CD4-positive, CD25-positive, alpha-beta regulatory T cell (primary cell): ENCODE measurements at places on chromosomes 2 and 18. TPM values are rescaled to one million over a fixed set of nuclear protein-coding genes. Genes with fewer than 3 reads are reported as not detected.
A peak's percentile ranks its signal among the peaks of the same experiment; 100 is the strongest.

GCG gene
- total RNA-seq: not detected

L3MBTL4 gene
- total RNA-seq: 2.1 TPM

VIL1 gene
- 2.1 TPM for total RNA-seq

TBR1 gene
- total RNA-seq: 0.32 TPM

- H3K27ac ChIP-seq: no peak overlapping the region
- no peak overlapping the region for H3K4me3 ChIP-seq
- H3K27me3 ChIP-seq: no peaks in the 10 kb centered on the region
- DNase-seq: peak; percentile 80
- peaks cover 2% of the 10 kb centered on the region for H3K36me3 ChIP-seq
- H3K4me1 ChIP-seq: no peaks in the 10 kb centered on the region
Measured at GRCh38 chr2:148989882-148990493, 48.5 kb upstream of the LYPD6B start.

GRCh38 chr18:5534845-5535244 lies 9.0 kb downstream of the EPB41L3 start:
- no peak for DNase-seq
- no peak overlapping the region for H3K27ac ChIP-seq
- H3K36me3 ChIP-seq: no peaks in the 10 kb centered on the region
- no peak overlapping the region for H3K4me3 ChIP-seq
- H3K4me1 ChIP-seq: no peaks in the 10 kb centered on the region

DNA sequence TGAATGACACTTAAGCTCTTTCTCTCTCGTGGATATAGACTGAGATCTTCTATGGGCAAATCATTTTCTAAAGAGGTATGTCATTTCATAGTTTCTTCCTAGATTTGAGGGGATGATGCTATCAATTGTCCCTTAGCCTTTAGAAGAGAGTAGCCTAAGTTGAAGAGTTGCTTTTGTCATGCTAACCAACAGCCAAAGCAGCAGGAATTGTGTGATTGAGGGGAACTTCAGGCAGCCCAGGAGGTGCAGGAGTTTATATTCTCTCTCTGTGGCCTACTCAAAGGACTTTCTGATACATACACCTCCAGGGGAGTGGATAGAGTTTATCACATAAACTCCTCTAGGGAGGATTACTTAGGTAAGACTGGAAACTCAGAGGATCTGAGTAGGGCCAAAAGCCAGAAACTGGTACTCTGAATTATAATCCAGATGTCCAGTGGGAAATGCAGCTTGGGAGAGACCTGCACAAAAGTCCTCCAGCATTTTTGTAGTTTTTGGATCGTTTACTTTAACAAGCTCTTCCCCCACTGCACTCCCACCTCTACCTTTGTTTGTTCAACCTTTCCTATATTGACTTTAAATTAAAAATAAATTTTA lies 150.7 kb upstream of the CCDC68 start:
- no peaks in the 10 kb centered on the region for H3K36me3 ChIP-seq
- no peaks in the 10 kb centered on the region for H3K4me1 ChIP-seq
- no peak overlapping the region for H3K27ac ChIP-seq
- no peak for DNase-seq

DNA sequence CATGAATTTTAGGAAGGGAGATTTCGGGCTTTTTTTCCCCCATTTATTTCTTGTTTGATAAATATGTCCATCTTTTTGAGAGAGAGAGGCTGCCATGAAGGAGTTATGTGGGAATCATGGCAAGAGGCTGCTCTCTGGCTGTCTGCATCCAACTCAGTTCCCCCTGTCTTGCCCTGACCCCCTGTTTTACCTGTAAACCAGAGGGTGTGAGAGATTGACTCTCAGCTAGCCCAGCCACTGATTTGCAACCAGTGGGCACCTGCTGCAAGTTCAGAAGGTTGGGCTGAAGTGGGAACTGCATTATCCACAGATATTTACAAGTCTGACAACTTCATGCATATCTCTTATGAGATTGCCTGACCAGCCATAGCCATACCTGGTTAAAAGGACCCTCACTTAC lies 625.4 kb upstream of the FANCL start:
- H3K36me3 ChIP-seq: no peaks in the 10 kb centered on the region
- no peak overlapping the region for H3K4me3 ChIP-seq
- H3K4me1 ChIP-seq: no peaks in the 10 kb centered on the region
- no peaks in the 10 kb centered on the region for H3K27me3 ChIP-seq

DNA sequence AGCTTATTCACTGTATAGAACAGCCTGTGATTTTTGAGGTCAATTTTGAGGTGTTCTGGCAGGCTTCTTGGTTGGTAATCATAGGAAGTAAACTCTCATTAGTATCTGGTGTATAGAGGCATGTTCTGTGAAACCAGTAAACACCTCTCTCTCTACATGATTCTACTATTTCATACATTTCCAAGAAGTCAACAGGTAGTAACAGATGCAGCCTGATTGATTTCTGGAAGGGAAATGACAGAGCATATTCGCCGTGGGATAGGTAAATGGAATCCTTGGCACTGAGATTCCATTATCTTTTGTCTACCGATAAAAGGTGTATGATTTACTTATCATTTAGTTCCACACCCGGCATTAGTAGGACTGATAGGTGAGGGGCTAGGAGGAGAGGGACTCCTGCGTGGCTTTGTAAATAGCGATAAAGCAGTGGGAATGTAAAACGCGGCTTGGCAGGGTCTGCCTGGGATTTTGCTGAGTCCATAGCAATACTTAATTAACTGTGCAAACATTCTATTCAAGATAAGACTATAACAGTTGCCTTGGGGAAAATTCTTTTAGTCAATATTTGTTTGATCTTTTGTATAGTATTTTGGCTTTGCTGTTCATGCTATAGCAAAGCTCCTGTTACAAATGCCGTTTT lies 32.3 kb downstream of the LYPD6B start:
- H3K4me1 ChIP-seq: no peaks in the 10 kb centered on the region
- no peak for DNase-seq
- H3K4me3 ChIP-seq: no peak overlapping the region
- no peaks in the 10 kb centered on the region for H3K36me3 ChIP-seq
- H3K27ac ChIP-seq: no peak overlapping the region

DNA sequence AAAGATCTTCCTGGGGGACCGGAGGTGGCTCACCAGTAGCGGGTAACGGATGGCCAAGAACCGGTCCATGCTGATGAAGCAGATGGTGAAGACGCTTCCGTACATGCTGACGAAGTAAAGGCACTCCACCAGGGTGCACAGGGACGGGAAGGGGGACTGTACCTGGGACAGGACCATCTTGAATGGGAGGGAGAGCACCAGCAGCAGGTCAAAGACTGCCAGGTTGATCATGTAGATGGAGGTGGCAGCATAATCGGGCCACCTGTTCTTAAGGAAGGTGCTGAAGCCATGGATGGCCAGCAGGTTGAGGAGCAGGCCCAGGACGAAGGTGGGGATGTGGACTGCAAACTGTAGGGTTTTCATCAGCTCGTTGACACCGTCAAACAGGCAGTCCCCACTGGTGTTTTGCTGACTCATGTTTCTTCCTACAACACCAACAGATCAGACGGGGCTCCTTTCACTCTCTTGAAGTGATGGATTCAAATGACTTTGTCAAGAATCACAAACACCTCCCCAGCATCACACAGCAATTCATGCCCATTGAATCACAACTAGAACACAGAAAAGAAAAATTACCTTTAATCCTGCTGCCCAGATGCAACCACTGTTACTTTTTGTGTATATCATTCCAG lies 14.4 kb downstream of the GPR55 start:
- no peak overlapping the region for H3K4me3 ChIP-seq
- peaks cover 14% of the 10 kb centered on the region for H3K4me1 ChIP-seq
- no peaks in the 10 kb centered on the region for H3K27me3 ChIP-seq

GRCh38 chr2:157466764-157467163 lies 22.9 kb upstream of the CYTIP start:
- no peak overlapping the region for H3K27ac ChIP-seq
- peaks cover 31% of the 10 kb centered on the region for H3K4me1 ChIP-seq
- H3K27me3 ChIP-seq: no peaks in the 10 kb centered on the region
- H3K36me3 ChIP-seq: no peaks in the 10 kb centered on the region
- no peak for DNase-seq
- no peak overlapping the region for H3K4me3 ChIP-seq

GRCh38 chr2:7899923-7900322 lies 781.9 kb upstream of the ID2 start:
- peaks cover 5% of the 10 kb centered on the region for H3K27me3 ChIP-seq
- no peak for DNase-seq
- H3K27ac ChIP-seq: no peak overlapping the region
- H3K36me3 ChIP-seq: no peaks in the 10 kb centered on the region

DNA sequence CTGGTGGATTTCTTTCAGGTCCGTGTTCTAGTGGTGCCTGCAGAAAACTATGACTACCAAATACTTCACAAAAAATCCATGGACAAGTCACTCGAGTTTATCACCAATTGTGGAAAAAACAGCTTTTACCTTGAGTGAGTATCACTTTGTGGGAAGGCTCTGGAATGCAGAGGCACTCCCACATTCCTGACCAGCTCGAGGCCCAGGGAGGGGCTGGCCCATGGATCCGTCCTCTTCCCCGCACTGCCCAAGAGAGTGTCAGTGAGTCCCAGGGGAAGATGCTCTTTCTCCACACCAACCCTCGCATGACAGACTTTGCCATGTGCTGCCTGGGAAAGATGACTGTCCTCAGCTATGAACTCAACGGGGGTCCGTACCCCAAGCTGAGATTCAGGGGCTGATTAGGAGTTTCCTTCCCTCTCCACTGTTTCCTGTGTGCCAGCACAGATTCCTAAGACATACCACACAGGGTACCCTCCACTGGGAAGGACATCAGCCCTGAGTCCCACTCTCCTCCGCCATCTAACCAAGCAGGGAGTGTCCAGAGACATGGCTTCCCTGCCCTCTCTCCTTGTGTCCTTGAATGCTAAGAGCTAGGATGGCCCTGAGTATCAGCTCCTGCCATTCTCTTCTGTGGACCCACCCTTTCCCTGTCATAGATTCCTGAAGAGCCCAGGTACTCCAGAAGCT lies 155.9 kb downstream of the LAMA3 start:
- H3K4me3 ChIP-seq: no peak overlapping the region
- no peaks in the 10 kb centered on the region for H3K4me1 ChIP-seq
- DNase-seq: no peak
- H3K36me3 ChIP-seq: no peaks in the 10 kb centered on the region
- no peaks in the 10 kb centered on the region for H3K27me3 ChIP-seq

DNA sequence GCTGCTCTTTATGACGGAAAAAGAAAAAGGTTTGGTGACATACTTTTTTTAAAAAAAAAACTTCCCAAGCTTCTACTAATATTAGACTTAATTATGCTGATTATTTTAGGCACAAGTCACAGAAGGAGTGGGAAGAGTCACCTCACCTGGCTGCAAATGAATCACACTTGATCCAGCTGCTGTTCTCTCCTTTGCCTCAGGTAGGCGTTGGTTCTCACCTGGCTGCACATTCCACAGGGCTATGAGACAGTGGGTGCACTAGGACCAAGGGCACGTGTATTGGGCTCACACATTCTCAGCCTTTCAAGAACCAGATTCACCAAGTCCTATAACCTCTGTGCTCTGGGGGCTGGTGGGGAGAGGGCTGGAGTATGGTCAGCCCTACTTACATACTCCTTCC lies 93.3 kb downstream of the TGFA start:
- DNase-seq: no peak
- H3K27me3 ChIP-seq: no peaks in the 10 kb centered on the region
- H3K4me1 ChIP-seq: no peaks in the 10 kb centered on the region
- no peak overlapping the region for H3K4me3 ChIP-seq
- H3K36me3 ChIP-seq: no peaks in the 10 kb centered on the region

DNA sequence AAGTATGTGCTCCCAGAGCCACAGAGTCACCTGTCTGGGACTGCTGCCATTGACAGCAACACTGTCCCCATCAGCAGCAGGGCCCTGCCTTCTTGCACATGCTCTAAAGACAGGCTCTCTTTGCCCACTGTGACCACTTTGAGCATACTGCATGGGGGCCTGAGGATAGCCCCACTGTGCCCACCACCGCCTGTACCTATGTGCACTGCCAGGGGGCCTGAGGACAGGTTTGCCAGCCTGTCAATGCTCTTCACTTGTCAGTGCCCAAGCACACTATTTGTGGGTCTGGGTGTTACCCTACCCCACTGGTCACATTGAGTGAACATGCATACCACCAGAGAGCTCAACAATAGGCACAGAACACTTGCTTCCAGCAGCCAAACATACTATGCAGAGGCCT lies 1137.0 kb upstream of the FANCL start:
- no peak overlapping the region for H3K27ac ChIP-seq
- no peaks in the 10 kb centered on the region for H3K27me3 ChIP-seq
- H3K4me3 ChIP-seq: no peak overlapping the region
- DNase-seq: no peak
- no peaks in the 10 kb centered on the region for H3K4me1 ChIP-seq

- no peak for DNase-seq
- H3K4me3 ChIP-seq: no peak overlapping the region
- H3K4me1 ChIP-seq: no peaks in the 10 kb centered on the region
- no peaks in the 10 kb centered on the region for H3K27me3 ChIP-seq
- H3K27ac ChIP-seq: no peak overlapping the region
Measured at GRCh38 chr2:20960003-20960402, 83.9 kb downstream of the APOB start.

GRCh38 chr18:3704556-3705344 lies 254.8 kb downstream of the TGIF1 start:
- H3K4me3 ChIP-seq: no peak overlapping the region
- H3K4me1 ChIP-seq: no peaks in the 10 kb centered on the region
- no peak for DNase-seq
- H3K27me3 ChIP-seq: peaks cover 4% of the 10 kb centered on the region
- H3K27ac ChIP-seq: no peak overlapping the region

GRCh38 chr2:74503506-74504475 lies 3.7 kb downstream of the PCGF1 start:
- H3K4me3 ChIP-seq: no peak overlapping the region
- H3K27ac ChIP-seq: no peak overlapping the region
- H3K4me1 ChIP-seq: peaks cover 50% of the 10 kb centered on the region
- DNase-seq: no peak
- peaks cover 13% of the 10 kb centered on the region for H3K36me3 ChIP-seq
